ENCODE measurements at places on chromosomes 5 and 9.

DNA sequence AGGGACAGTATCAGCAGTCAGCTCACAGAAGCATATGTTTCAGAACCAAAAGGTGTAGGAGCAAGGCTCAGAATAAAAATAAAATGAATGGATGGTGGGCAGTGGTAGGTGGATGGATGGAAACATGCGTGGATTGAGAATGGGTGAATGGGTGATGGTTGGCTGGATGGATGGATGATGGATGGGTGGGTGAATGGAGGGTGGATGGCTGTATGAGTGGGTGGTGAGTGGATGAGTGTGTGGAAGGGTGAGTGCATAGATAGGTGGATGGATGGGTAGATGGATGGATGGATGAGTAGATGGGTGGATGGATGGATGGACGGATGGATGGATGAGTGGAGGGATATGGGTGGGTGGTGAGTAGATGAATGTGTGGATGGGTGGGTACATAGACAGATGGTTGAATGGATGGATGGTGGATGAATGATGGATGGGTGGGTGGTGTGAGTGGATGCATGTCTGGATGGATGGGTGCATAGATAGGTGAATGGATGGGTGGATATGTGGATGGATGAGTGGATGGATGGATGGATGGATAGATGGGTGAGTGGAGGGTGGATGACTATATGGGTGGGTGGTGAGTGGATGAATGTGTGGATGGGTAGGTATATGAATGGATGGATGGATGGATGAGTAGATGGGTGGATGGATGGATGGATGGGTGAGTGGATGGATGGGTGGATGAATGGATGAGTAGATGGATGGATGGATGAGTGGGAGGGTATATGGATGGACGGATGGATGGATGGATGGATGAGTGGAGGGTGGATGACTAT lies 164.2 kb downstream of the C9orf50 start:
- DNase-seq, result no peak

- DNase-seq, result no peak
Measured at GRCh38 chr5:163565492-163565891, 60.1 kb downstream of the MAT2B start.

GRCh38 chr5:54460181-54460919 lies 4.9 kb downstream of the HSPB3 start:
- DNase-seq, result no peak

- no peak for DNase-seq
Measured at GRCh38 chr9:130927995-130928900, 10.8 kb downstream of the FIBCD1 start.

GRCh38 chr9:134827559-134827958 lies 53.1 kb upstream of the FCN2 start:
- DNase-seq, result no peak

DNA sequence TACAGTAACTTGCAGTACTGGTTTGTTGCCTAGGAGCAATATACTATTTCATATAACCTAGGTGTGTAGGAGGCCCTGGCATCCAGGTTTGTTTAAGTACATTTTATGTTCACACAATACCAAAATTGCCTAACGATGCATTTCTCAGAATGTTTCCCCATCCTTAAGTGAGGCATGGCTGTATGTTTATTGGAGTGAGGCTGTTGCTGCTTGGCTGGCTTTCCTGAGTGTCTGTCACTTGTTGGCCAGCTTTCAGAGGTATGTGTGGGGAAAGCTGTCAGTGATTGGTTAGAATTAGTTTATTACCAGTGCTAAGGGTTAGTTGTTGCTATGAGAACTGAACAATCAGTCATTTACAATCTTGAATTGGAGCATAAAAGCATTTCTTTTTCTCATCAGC lies 154.1 kb upstream of the CDH12 start:
- DNase-seq, result no peak

- no peak for DNase-seq
Measured at GRCh38 chr5:33925278-33925677, 10.9 kb upstream of the RXFP3 start.

DNA sequence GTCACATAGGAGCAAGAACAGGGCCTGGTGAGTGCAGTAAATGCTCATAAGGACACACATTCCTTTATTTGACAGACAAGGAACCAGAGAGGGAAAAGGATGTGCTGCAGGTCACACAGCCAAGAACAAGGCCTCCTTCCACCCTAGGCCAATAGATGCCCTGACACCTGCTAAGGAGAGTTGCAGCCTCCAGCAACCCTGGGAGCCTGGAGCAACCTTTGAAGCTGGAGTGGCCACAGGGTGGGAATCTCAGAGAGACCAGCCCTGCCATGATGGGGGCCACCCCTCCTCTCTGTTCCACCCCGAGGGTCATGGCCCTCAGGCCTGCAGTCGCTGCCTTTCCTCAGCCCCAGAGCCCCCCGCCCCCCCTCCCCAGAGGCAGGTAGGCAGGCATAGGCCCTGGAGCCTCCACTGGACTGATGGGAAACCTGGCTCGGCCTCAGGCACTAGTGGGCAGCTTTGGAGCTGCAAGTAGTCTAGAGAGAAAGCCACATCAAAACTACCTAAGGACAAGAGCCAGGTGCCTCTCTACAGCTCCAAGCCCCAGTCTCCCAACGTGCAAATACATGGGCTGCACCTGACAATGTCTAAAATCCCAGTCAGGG lies 116.1 kb upstream of the SPOCK1 start:
- DNase-seq, result no peak

GRCh38 chr9:106677830-106678229 lies 185.1 kb upstream of the ZNF462 start:
- no peak for DNase-seq

DNA sequence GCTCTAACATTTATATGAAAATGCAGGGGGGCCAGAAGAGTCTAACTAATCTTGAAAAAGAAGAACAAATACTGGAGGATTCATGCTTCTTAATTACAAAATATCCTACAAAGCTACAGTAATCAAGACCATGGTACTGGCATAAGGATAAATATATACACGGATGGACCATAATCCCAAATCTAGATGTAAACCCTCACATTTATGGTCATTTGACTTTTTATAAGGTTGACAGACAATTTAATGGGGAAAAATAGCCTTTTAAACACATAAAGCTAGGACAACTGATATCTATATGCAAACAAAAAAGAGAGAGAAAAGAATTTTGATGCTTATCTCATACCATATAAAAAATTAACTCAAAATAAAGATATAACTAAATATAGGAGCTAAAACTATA lies 55.9 kb downstream of the YIPF5 start:
- no peak for DNase-seq

- DNase-seq, result no peak
Measured at GRCh38 chr5:168227973-168228615, 63.4 kb upstream of the WWC1 start.

DNA sequence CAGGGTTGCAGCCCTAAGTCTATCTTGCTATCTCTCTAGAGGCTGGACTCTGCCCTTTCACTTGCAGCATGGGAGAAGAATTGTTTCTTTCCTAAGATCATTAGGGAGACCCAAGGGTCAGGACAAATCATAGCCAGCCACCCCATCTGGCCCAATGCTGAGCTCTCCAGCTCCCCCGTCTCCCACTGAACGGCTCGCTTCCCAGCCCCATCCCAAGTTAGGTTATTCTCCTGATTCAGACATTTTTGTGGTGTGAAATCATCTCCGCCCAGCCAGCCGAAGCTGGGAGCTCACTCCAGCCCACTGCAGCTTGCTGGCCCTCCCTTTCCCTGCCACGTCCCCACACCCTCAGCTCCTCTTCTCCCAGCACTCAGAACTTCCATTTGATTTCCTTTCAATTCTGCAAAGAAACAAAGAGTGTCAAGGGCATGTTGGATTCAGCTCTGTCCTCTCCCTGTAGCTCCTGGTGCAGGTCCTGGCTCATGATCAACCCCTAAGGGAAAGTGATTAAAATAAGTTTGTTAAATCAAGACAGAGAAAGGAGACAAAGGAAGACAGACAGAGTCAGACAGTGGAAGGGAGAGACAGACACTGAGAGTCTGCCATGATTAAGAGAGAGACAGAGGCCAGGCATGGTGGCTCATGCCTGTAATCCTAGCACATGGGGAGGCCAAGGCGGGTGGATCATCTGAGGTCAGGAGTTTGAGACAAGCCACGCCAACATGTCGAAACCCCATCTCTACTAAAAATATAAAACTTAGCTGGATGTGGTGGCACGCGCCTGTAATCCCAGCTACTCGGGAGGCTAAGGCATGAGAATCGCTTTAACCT lies 12.6 kb upstream of the SPARC start:
- peak; percentile 97 for DNase-seq

DNA sequence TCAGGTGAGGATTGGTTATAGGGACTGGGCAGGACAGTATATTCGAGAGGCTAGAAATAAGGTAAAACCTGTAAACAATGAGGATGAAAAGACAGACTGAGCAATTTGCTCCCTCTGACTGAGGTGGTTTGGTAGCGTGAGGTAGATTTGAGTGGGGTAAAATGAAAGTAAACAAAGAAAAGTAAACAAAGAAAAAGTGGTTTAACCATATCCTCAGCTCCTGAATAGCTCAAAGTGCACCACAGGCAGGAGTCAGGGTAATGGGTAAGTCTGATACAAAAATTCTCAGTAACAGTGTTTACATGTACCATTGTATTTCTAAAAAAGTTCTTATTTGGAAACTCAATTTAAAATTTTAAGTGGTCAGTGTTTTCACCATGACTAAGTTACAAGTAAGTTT lies 203.1 kb upstream of the ARRDC3 start:
- no peak for DNase-seq

- DNase-seq, result no peak
Measured at GRCh38 chr5:159478950-159479349, 148.7 kb upstream of the IL12B start.

- DNase-seq, result no peak
Measured at GRCh38 chr9:91825422-91825821, 124.6 kb downstream of the ROR2 start.

DNA sequence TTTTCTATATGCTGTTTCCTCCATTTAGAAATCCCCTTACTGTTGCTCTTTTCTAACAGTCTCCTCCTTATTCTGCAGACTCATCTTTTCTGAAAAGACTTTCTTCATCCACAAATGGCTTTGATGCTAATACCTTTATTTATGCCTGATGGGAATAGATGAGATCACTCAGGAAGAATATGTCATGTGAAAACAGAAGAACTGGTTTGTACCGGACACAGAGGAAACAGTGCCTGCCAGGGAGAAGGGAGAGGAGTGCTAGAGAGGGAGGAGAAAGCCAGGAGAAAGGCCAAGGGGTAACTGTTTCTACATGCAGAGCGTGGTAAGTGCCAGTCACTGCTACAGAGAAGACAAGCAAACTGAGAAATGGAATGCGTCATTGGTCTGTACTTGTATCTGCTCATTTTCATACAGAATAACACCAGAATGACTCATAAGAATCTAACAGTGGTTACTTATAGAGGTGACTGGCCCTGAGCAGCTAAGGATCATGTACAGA lies 45.9 kb upstream of the PJA2 start:
- DNase-seq, result peak; percentile 73

- no peak for DNase-seq
Measured at GRCh38 chr5:103472830-103473229, 89.8 kb downstream of the NUDT12 start.

DNA sequence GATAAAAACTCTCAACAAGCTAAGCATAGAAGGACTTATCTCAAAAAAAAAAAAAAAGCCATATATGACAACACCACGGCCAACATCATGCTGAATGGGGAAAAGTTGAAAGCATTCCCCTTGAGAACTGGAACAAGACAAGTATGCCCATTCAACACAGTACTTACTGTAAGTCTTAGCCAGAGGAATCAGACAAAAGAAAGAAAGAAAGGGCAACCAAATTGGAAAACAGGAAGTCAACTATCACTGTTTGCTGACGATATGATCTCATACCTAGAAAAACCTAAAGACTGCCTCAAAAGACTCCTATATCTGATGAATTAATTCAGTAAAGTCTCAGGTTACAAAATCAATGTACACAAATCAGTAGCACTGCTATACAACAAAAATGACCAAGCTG lies 24.6 kb upstream of the PTGER4 start:
- DNase-seq, result no peak

DNA sequence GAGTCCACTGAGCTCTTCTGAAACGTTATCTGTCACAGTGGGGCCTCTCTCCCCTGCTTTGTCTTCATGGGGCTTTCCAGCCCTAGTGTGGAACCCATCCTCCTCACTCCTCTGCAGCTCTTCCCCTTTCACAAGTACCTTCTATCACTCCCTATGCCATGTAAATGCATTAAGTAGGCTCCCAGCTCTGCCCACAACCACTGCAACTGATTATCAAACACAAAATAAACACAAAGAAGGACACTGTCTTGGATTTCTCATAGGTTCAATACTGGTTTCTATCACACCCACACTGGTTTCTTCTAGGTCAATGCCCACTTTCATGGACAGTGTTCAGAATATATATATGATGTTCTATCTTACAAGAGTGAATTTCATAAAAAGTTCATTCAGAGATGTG lies 139.4 kb downstream of the GNAQ start:
- no peak for DNase-seq
